Fibroblast of skin of scalp (primary cell): ENCODE measurements at places on chromosomes 12 and 14.

GRCh38 chr12:108193917-108194316, 64.8 kb downstream of the WSCD2 start:
- peak; percentile 9 for DNase-seq

GRCh38 chr12:132249689-132250478, 79.5 kb downstream of the GALNT9 start:
- DNase-seq, result no peak

DNA sequence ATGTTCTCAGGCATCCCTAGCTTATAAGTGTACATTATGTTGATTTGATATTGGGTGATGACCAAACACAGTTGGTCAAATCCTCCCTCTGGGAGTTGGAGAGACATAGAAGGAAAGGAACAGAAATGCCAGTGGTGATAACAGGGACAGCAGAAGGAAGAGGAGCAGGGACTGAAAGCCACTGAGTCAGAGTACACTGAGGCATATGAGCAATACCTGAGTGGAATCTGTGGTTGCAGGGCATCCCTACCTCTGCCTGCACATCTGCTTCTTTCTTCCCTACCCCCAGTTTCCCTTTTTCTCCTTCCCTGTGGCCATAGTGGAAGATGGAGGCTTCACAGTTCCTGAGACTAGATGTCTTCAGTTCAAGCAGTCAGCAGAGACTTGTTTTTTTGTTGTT, 44.9 kb downstream of the BICD1 start:
- no peak for DNase-seq

GRCh38 chr14:49105512-49105911, 480.7 kb downstream of the RPS29 start:
- DNase-seq, result no peak

- DNase-seq, result peak; percentile 58
Observed at GRCh38 chr12:93571365-93571924, 1.0 kb upstream of the SOCS2 start.

DNA sequence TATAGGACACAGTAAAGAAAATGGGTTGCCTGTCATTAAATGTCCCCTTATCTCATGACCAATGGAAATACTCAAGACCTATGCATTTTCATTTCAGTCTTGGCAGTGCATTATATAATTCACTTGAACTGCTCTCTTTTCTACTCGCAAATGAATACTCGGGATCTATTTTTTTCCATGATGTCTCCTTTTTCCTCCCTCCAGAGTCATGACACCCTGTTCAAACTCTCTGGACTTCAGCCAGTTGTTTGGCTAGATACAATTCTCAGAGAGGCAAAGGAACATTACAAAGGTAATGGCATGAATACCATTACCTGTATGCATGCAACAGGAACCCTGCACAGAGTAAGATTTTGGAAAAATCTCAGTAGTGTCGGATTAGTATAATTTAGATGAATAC, 130.9 kb downstream of the GPR135 start:
- DNase-seq, result no peak

DNA sequence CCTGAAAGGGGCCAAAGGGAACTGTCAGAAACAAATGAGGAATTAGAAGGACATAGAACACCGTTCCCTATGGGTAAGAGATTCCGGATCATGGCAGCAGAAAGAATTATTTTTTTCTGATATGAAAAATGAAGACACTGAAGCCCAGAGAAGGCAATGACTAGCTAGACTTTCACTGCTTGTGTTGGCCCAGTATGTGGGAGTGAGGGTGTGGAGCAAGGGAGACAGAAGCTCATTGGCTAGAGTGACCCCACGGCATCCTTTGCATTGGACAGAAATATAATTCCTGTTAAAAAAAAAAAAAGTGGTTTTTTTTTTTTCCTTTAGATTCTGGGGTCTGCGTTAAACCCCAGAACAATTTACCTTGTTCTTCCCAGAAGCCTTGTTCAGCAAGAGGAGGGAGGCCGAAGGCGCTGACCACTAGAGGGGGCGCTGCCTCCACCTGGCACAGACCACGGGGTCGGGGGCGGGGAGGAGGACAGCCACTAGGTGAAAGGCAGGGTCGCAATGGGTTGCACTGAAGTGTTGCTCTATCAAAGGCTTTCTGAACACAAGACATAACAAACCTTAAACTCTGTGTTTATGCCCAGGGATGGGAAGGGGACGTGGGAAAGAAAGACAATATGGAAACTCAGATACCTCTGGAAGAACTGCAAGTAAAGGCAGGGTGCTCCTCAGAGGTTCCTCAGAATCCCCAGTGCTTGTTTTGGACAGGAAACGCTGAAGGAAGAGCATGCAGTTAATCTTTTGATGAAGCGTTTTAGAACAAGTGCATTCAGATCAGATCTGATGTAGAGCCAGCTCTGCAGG, 156.8 kb downstream of the KCNA5 start:
- peak; percentile 55 for DNase-seq

GRCh38 chr12:104188534-104188933, 27.0 kb upstream of the TXNRD1 start:
- no peak for DNase-seq

DNA sequence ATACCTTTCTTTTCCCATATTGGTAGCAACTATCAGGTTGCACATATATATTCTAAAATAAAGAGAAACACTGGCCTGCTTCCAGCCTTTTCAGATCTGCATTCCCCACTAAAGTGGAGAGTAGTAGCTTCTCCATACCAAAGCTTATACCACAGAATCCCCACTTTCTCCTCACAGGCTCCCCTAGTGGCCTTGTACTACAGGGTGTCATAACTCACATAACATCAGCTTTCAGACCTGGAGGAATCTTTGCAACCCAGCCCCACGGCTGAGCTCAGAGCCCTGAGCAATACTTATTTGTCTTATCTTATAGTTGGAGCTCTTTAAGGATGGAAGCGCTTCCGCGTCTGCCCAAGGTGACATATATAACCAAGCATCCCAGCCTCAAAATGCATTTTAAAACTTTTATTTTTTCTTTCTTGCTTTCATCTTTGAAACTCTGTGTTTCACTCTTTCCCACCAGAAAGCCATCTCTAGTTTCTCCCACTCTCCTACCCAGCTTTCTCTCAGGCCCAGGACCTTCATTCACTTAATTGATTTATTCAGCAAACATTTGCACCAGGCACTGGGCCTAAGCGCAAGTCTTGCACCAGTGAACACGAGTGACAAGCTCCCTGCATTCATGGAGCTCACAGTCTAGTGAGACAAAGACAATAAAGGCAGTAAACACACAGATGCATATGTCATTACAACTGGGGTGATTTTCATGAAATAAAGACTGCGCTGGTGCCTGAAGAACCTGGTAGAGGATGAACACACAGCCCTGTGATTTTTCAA, 254.7 kb downstream of the IPO8 start:
- peak; percentile 25 for DNase-seq

GRCh38 chr14:73153272-73153671, 17.0 kb downstream of the PSEN1 start:
- peak; percentile 94 for DNase-seq

- no peak for DNase-seq
Observed at GRCh38 chr14:71231521-71232393, 324.5 kb downstream of the PCNX1 start.

DNA sequence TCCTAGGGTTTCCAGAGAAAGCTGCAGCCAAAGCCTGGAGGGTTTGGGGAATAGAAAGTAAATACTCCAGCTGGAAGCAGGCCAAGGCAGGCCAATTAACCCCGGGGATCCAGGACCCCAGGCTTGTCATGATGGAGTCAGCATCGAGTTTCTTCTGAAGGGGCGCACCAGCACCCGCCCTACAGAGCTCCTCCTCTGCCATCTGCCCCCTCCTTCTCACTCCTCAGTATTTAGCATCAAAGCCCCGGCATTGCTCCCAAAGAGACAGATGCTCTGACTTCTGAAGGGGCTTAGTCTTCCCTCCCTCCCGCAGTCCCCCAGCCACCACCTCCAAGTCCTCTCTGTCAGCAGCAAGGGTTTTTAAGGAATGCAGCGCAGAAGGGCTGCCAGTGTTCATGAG, 285.1 kb upstream of the NOS1 start:
- no peak for DNase-seq

- peak; percentile 22 for DNase-seq
Observed at GRCh38 chr14:26128931-26129671, 468.7 kb downstream of the NOVA1 start.
